ENCODE measurements at places on chromosomes 7 and 10.

DNA sequence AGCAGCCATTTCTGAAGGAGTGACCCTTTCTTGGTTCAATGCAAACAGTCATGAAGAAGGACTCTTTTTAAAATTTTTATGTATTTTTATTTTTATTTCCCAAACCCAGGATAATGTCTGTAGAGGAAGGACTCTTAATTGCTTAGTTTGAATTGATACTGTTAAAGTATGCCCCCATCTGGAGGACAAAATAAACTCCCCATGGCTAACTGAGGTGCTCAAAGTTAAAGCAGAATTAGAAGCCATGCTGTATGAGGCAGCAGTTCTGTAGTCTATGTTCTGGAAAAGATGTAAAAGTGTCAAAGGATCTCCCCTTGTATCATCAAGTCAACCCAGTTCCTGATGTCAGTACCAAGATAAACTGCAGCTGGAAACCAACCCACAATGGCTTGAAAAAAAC is 617.9 kb upstream of the GRM3 start:
- DNase-seq = no peak

GRCh38 chr7:100854146-100854895 is 1.8 kb downstream of the SLC12A9 start:
- DNase-seq = no peak

GRCh38 chr10:24343686-24344085 is 134.7 kb downstream of the KIAA1217 start:
- no peak for DNase-seq

- no peak for DNase-seq
Measured at GRCh38 chr7:158563051-158563450, 24.6 kb downstream of the PTPRN2 start.

GRCh38 chr10:71627956-71628355 is 91.6 kb downstream of the C10orf105 start:
- DNase-seq = no peak

- no peak for DNase-seq
Measured at GRCh38 chr7:158935062-158935461, 78.7 kb downstream of the DYNC2I1 start.

- DNase-seq = no peak
Measured at GRCh38 chr10:101922846-101923245, 79.2 kb upstream of the KCNIP2 start.

GRCh38 chr7:131182446-131183058 is 145.1 kb upstream of the MKLN1 start:
- no peak for DNase-seq

DNA sequence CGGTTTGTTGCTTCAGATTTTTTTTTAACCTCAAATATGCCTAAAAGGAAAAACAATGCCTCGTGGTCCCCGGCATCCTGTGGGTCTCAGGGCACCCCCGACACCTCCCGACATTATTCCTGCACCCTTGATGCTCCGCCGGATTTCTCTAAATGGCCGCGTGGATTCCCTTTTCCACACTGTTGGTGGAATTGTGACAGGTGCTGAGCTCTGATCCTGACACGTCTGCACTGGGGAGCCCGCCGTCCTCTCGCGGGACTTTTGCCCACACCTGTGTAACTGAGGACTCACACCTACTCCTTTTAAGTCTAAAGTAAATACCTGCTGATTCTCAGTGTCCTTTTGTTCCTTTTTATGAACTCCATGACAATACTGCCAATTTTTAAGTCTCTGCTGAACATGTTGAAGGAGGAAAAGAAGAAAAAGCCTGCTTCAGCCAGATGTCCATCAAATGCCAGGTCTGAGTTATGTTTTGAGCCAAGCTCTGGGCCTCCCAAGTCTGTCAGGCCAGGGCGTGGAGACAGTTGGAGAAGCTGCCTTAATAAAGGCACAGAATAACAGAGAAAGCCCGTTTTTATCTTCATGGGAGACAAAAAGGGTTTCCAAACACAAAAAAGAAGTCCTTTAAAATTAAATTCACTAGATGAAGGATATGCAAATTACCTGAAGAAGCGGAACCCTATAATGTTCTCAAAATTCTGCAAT is 568.2 kb downstream of the DNAJB6 start:
- no peak for DNase-seq

DNA sequence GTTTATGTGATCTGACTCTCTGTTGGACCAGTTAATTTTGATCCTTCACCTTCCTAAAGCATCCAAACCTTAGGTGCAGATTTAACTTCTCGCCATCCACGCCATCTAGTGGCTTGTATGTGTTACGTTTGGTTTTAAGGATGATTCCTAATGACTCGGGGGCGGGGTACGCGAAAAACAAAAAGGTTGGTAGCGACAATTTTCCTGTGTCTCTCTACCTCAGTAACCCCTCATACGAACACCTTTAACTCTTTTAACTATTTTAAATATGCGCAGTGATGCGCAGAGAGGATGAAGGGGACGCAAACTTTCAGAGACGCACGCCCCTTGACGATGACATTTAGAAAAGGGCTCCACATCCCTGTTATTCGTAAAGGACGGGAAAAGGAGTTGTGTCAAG is 714 bp upstream of the KCND2 start:
- DNase-seq = peak; percentile 64

- DNase-seq = no peak
Measured at GRCh38 chr7:33809228-33809627, 96.1 kb upstream of the BMPER start.

GRCh38 chr10:100377830-100378229 is 30.8 kb downstream of the SCD start:
- DNase-seq = no peak

DNA sequence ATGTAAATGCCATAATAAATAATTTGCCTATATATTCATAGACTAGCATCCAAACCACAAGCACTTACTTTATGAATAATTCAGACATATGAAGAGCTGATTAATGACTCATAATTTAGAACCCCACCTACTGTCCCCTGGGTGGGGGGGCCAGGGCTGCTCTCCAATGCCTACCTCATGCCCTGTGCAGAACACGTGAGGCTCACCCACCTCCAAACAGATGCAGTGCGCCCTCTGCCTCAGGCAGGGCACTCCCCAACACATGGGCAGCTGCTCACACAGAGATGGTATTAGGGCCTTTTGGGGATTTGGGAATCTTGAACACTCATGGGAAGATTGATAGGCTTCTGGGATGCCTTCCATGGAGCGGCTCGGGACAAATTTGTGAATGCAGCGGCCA is 75.1 kb upstream of the INSIG1 start:
- no peak for DNase-seq

GRCh38 chr7:102991077-102991539 is 78.3 kb downstream of the LRRC17 start:
- no peak for DNase-seq

- DNase-seq = no peak
Measured at GRCh38 chr10:128470321-128470965, 344.2 kb upstream of the MKI67 start.

DNA sequence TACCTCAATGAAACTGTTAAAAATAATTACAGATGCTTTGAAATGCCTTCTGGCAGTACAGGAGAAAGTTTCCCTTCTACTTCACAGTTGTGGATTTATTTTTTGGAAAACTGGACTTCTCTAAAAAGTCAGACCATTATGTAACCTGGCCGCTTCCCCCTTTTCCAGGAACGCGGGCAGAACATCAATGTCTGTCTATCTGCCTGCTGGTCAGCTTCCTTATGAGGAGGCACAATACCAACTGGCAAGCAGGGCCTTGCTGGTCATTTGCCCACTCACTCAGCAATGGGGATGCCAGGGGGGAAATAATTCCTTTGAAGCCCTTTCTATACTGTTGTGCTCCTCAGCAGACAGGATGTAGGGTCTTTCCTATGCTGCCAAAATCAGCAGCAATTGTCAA is 22.5 kb upstream of the ADRB1 start:
- DNase-seq = no peak

- no peak for DNase-seq
Measured at GRCh38 chr7:18444826-18445225, 50.7 kb upstream of the HDAC9 start.

- no peak for DNase-seq
Measured at GRCh38 chr10:514137-514671, 175.3 kb downstream of the DIP2C start.

DNA sequence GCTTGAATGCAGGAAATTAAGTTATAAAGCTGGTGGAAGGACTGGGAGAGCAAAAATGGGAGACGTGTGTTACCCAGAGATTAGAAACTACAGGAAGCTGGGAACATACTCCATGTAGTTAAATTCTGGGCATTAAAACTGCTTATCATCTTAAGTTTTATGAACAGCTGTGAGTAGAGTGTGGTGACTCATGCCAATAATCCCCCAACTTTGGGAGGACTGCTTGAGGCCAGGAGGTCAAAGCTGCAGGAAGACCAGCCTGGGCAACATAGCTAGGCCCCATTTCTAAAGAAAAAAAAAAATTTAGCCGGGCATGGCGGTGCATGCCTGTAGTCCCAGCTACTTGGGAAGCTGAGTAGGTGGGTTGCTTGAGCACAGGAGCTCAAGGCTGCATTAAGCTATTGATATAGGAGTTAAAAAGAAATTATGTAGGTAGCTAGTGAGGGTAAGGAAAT is 56.2 kb upstream of the SEPHS1 start:
- DNase-seq = no peak

- no peak for DNase-seq
Measured at GRCh38 chr10:3877211-3878000, 92.4 kb upstream of the KLF6 start.

DNA sequence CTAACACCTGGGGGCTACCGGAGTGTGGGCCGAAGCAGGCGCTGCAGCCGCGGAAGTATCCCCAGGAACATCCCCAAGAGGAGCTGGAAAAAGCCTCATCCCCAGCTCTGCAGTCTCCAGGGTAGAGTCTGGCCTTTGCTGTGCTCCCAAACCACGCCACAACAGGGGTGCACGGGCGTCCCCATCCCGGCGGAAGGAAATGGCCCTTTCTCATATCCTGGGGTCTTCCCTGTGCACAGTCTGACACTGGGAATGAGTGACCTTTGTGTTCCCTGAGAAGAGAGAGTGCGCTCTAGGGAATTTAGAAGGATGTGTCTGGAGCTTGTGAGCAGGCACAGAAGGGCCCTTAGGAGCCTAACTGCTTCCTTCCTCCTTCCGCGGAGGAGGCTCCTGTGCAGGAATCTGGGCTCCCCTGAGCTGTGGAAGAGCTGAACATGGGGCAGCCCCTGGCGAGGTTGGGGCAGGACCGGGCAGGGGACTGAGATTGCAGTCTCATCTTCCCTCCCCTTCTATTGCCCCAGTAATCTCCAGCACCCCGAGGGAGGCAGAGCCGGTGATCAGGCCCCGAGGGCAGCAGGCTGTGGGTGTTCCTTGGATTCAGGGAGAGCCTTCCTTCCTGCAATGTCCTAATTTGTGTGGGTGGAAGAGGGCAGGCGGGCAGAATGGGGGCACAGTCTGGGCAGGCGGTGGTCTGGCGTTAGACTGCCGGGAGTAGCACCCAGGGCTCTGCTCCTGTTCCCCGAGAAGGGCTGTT is 1.3 kb downstream of the REPIN1 start:
- no peak for DNase-seq

DNA sequence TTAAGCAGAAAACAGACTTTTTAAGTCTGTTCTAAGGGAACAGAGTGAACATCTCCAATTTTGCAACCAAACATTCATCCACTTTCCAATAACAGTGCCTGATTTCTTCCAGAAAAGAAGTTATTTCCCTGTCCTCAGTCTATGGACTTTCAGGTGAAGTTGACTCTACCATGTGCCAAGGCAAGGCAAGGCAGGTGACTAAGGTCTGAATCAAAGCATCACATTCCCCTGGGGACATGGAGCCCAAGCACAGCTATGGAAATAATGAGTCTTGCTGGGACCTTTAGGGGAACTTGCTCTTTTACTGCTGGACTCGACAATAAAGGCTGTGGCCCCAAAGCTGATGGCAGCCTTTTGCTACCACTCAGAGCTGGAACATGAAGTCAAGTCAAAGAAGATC is 182.2 kb downstream of the FGFR2 start:
- no peak for DNase-seq

DNA sequence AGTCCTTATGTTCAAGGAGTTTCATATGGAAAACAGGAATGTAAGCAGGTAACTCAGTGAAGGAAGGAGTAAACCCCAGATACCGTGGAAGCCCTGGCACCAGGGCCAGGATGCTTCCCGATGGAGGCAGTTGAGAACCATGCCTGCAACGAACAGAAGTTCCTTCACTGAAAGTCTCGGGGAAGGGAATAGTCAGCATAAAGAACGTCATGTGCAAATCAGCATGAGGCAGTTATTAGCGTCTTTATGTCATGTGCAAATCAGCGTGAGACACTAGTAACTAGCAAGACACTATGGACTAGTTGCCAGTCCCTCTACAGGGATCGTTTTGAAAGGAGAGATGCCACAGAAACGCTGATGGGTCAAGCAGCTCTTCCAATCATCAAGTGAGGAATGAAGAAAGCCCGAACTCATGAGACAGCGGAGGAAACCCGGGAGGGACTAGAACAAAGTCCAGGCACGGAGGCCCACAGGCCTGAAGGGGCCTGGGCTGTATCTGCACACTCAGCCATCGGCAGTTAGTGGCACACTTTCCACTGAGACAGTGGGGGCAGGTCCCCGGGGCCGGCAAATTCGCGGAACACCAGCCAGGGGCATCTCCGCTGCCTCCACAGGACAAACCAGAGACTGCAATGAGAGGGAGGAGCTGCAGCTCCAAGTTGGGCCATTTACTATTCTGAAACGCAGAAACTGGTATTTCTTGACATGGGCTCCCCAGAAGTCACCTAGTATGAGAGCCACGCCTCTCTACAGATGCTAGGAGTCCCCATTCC is 109.6 kb downstream of the SFMBT2 start:
- no peak for DNase-seq

GRCh38 chr10:122165484-122166276 is 105.4 kb upstream of the BTBD16 start:
- no peak for DNase-seq

- DNase-seq = no peak
Measured at GRCh38 chr10:72016608-72017300, 52.6 kb downstream of the CHST3 start.

DNA sequence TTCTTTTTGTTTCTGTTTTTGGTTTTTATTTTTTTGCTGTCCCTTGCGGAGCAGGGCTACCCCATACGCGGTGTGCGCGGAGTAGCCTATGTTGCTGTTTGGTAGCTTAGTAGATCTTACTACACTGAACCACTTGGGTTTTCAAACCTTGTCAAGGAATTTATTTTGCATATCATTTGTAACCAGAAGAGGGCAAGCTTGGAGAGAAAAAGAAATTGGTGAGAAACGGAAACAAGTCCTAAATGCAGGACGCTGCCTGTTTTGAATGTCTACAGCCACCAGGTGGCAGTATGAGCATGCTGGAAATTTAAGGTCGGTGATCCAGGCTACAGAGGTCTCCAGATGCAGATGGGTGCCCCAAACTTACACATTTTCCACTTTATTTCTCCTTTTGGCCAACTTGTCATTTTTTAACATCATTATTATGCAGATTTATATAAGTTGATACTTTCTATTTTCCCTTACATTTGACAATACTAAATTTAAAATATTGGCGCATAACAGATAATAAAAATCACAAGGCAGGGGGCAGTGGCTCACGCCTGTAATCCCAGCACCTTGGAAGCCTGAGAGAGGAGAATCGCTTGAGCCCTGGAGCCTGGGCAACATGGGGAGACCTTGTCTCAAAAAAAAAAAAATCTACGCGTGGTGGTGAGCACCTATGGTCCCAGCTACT is 15.3 kb upstream of the TRA2A start:
- DNase-seq = peak; percentile 83

GRCh38 chr10:31603235-31604087 is 284.4 kb downstream of the ZEB1 start:
- DNase-seq = peak; percentile 95

GRCh38 chr10:119748871-119749270 is 23.0 kb downstream of the INPP5F start:
- DNase-seq = no peak

Measured in SW 1271 (cell line).